ENCODE measurements at places on chromosomes 7 and 10.
A peak's percentile ranks its signal among the peaks of the same experiment; 100 is the strongest.

DNA sequence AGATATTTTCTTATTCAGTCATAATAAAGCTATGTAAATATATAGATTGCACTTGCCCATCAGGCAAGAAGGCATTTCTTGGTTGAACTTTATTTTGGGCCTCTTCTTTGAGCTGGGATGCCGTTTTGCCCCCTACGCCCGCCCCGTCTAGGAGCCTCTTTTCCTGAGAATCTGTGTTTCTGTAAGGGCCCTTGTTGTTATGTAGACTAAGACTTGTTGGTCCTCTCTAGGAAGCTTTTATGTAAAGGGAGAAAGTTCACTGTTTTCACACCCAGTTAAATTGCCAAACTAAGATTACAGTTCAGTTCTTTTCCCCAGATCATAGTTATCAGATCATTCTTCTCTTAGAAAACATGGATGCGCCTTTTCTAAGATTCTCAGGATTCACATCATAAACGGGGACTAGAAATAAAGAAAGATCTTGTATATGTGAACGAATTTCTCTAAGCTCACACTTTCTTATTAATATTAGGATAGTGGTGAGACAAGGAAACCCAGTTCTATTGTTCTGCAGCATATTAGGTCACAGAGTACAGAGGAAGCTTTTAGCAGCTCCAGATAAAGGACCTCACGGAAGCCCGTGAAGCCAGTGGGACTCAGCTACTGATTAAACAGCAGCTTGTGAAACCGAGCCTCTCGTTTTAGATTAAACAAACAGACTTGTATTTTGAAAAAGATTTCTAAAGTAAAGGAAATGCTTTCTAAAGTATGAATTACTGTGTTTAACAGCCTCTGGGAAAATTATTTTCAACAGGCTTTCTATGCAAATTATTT, 3.8 kb downstream of the LMTK2 start:
- peak; percentile 11 for DNase-seq

DNA sequence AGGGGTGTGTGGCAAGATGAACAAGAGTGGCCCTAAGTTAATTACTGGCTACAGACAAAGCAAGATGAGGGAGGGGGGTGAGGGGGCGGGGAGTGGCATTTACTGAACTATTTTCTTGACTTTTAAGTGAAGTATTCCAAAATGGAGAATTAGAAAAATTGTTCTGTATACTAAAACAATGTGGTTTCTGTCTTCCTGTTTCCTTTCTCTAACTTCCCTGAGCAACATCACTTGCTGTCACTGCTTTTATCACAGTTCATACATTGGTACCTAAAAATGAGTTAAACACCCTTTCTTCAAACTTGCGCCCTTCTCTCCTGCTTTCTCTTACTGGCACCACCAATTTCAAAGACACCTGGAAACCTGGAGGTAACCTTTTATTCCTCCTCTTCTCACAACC, 21.6 kb downstream of the PDZD8 start:
- no peak for DNase-seq

DNA sequence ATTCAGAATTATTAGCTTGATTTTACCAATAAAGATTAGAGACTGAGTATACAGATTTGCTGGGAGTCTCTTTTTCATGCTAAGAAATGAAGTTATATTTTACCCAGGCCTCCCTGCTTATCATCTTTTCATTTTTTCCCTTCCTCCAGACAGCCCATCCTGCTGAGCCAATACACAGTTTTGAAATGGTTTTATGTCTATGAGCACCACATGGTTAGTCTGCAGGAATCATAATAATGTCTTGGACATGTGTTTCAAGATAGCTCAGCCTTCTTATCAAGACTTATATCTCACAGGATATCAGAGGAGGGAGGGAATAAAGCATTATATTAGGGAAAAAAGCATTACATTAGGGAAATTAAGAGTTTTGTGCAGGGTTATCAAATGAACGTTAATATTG, 157.1 kb downstream of the EXOC4 start:
- no peak for DNase-seq

DNA sequence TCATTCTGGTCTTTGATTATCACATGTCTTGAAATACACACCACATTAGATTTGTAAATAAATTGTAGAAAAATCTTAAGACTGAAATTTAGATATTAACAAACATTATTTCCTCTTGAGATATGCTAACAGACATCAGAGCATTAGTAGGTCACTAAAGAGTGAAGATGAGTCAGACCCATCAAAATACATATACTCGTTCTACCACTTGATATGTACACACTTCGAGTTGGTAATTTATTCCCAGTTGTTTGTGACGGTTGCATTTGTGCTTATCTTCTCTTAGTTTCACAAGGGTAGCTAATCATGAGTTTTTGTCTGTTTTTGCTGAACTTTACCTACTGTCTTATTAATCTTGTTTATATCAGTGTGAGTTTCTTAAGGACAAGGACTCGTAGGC, 383.4 kb downstream of the AUTS2 start:
- no peak for DNase-seq

DNA sequence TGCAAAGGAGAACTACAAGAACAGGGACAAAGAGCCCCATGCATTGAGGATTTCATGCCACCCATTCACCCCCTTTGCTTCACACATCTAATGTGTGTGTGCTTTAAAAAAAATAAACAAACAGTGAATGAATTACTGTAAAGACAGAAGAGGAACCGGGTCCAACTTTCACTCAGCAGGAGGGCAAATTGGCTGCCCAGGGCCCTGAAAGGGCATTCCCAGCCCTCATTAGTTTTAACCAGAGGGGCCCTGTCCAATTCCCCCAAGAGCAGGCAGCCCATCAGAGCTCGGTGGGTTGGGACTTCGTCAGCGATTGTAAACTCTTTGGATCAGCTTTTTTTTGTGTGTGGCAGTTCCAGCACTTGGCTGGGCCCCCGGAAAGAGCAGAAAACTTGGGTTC, 73.6 kb upstream of the PDZD8 start:
- DNase-seq: no peak

- no peak for DNase-seq
Measured at GRCh38 chr7:9097565-9098060, 664.2 kb downstream of the NXPH1 start.

DNA sequence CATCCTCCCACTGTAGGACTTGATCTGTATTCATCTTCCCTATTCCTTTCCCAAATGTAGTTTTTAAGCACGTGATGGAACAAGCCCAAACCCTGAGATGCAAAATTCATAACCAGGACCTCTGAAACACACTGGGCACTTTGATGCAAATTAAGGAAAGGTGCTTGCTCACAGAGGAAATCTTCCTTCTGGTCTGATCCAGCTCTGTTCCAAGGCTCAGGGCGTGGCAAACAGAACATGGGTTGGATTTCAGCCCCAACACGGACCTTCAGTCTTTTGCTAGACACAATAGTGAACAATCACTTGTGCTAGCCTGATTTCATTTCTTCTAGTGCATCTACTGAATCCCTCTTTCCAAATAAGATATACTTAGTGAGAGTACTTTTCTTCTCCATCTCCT, 27.9 kb downstream of the PON3 start:
- DNase-seq: no peak

- DNase-seq: no peak
Measured at GRCh38 chr10:132269266-132270230, 38.2 kb downstream of the STK32C start.

GRCh38 chr10:71378336-71379117, 18.2 kb upstream of the CDH23 start:
- no peak for DNase-seq

GRCh38 chr10:50326172-50326555, 74.8 kb upstream of the ASAH2 start:
- DNase-seq: no peak

GRCh38 chr10:28878236-28878970, 201.1 kb downstream of the BAMBI start:
- DNase-seq: no peak

- DNase-seq: no peak
Measured at GRCh38 chr7:145490356-145490755, 626.2 kb upstream of the CNTNAP2 start.

GRCh38 chr7:13933091-13933490, 56.4 kb downstream of the ETV1 start:
- DNase-seq: no peak

DNA sequence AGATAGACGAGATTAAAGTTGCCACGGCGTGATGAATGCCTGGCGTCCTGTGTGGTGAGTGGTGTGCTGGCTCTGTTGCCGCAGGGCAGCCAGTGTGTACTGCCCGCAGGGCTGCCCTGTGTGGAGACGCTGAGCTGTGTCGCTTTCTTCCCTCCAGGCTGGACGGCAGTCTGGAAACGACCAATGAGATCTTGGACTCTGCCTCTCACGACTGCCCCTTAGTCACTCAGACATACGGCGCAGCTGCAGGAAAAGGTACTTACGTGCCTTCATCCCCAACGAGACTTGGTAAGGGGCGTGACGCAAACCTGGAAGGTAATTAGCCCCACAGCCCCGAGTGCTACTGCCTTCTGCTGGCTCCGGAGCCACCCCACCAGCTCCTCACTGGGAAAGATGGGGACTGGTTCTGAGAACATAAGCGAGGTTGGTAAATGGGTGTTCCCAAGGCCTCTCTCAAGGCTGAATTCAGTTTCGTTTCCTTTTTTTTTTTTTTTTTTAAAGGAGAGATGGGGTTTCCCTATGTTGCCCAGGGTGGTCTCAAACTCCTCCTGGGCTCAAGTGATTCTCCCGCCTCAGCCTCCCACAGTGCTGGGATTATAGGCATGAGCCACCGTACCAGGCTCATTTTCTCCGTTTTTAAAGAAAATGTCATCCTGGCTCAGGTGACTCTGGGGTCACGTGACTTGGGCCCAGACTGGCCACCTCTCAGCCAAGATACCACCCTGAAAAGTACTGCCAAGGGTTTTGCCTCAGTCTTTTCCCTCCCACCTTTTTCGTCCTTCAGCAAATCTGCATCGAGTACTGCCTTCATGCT, 39.6 kb downstream of the WIPI2 start:
- DNase-seq: no peak

DNA sequence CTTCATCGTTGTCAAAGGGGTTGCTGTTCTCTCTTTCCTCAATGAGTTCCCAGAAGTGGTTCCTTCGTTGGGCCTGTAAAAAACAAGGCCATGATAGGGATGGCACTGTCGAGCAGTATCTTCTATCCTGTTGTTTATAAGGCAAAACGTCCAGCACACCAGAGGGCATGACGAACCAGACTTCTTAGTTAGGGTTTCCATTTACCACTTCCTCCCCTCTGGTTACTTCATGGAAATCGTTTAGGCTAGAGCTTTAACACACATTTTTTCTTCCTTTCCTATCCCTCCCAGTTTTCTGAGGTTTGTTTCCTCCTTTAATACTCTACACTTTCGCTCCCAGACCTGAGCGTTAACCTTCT, 24.7 kb downstream of the MKRN1 start:
- no peak for DNase-seq

DNA sequence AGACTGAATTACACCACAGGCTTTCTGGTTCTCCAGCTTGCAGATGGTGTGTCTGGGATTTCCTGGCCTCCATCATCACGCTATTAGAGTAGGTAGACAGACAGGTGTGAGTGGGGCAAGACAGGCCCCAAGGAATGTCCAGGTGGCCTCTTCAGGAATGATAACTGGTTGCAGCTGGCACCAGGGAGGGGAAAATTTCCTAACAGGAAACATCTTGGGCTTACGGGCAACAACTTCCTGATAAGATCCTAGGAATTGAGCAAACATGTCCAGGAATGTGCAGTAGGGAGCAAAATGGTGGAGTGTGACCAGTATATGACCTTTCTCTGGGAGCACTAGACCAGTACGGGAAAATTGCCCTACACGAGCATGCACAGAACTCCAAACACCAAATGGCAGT, 11.3 kb downstream of the XRCC2 start:
- DNase-seq: no peak

GRCh38 chr10:47408606-47409005, 24.5 kb upstream of the ZNF488 start:
- DNase-seq: no peak

DNA sequence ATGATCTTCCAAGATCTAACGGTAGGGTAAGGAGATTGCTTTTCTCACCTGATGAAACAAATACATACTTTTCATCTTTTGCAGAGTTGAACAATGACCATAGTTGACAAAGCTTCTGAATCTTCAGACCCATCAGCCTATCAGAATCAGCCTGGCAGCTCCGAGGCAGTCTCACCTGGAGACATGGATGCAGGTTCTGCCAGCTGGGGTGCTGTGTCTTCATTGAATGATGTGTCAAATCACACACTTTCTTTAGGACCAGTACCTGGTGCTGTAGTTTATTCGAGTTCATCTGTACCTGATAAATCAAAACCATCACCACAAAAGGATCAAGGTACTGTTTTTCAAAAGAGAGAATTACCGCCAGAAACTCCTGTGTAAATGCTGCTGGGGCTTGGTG, 79.9 kb downstream of the ANKRD61 start:
- DNase-seq: no peak

- DNase-seq: no peak
Measured at GRCh38 chr10:78829565-78829964, 239.2 kb upstream of the ZMIZ1 start.

DNA sequence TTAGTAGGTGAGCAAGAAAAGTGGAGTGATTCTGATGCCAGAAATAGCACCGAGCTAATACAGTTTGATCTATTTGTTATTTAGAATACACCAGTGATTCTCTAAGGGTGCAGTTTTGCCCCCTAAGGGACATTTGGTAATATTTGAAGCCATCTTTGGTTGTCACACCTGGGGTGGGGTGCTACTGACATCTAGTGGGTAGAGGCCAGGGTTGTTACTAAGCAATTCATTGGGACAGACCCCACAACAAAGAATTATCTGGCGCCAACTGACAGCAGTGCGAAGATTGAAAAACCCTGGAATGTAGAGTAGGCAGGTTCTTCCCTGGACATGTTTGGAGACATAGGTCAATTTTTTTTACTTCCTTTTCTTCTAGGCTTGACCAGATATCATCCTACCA, 14.6 kb downstream of the PALS2 start:
- peak; percentile 23 for DNase-seq

- no peak for DNase-seq
Measured at GRCh38 chr7:10704653-10705052, 269.0 kb upstream of the PHF14 start.

DNA sequence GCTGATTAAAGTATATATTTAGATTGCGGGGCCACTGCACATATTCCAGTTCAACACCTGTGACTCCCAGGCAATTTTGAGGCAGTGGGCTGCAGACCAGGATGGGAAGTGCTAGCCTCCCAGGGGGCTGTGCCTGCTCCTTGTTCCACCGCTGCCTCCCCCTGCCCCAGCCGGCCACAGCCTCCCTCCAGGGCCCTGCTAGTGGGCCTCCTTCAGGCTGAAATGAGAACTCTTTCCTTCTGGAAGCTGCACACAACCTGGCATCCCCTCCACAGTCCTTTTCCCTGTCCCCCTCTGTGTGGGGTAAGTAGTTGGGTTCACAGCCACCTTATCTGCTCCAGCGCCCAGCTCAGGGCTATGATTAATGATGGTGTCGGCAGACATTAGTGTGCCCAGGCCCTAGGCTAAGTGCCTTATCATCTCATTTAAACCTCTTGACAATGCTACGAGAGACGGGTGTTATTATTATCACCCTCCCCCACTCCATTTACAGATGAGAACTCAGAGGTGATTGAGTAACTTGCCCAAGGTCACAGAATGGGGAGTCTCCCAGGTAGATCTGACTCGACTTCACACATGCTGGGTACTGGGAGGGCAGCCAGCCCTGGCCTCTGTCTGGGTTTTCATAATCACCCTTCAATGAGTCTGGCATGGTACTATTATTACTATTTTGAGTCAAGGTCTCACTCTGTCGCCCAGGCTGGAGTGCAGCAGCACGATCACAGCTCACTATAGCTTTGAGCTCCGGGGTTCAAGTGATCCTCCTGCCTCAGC, 10.8 kb upstream of the SFRP5 start:
- no peak for DNase-seq

GRCh38 chr10:132940791-132941465, 1.4 kb downstream of the CFAP46 start:
- no peak for DNase-seq

Measured in tongue (tissue), 3 donors.